Foreskin fibroblast (primary cell): ENCODE measurements at places on chromosomes 16 and 17.

- DNase-seq = no peak
Measured at GRCh38 chr17:80511222-80512180, 33.1 kb upstream of the RPTOR start.

DNA sequence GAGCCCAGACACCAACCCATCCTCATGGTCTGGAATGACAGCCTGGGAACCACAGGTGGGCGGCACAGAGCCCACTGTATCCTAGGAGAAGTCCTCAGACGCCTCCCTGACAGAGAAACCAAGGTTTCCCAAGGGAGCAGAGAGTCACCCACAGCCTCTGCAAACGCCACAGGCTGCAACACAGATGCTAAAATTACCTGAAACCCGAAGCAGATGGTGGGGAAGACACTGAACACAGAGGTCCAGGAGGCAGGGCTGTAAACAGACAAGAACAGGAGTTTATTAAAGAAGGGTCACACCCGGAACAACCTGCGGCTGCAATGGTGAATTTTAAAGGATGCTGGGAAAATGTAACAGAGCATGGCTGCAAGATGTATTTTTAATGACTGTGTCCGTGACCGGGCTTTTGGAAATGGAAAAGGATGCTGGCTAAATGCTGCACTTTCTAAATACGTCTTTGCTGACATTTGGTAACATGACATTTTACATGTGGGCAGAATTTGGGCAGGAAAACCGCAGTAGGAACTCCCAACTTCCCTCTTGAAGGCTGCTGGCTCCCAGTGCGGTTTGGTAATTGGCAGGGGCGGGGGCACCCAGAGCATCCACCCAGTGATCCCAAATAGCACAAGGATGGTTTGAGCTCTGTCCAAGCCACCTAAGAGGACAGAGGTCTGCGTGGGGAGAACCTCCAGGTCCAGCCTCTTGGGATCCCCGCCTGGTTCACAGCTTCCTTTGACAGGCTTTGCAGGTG lies 13.1 kb downstream of the SLC38A8 start:
- no peak for DNase-seq

GRCh38 chr17:60586288-60586974 lies 13.6 kb upstream of the PPM1D start:
- no peak for DNase-seq

DNA sequence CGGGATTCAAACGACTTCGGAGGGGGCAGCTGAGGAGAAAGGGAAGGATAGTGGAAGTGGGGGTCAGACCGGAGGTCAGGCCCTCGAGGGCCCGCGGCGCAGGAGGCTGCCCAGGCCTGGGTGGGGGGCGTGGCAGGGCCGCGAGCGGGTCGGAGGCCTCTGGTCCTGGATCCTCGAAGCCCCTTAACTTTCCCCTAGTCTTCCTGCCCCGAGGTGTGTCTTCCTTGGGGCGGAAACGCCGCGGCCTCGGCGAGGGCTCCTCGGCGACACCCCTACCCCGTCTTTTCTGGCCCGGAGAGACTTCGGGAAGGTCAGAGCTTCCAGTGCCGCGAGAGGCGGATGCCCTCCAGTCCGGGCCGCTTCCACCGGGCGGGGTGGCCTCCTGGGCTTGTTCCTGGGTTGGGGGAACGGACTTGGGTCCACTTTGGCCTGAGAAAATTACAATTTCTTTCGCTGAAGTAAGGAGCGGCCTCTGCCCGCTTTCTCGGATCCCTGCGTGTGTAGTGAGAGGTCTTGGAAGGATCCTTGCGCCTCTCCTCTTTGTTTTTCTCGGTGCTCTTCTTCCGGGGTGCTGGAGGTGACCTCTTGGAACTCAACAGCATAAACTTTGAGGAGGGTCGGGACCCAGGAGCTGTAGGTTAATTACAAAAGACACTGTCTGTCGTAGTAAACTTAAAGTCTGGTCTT lies 491 bp downstream of the IST1 start:
- DNase-seq = no peak

GRCh38 chr16:47037396-47037745 lies 63.9 kb upstream of the DNAJA2 start:
- DNase-seq = no peak

DNA sequence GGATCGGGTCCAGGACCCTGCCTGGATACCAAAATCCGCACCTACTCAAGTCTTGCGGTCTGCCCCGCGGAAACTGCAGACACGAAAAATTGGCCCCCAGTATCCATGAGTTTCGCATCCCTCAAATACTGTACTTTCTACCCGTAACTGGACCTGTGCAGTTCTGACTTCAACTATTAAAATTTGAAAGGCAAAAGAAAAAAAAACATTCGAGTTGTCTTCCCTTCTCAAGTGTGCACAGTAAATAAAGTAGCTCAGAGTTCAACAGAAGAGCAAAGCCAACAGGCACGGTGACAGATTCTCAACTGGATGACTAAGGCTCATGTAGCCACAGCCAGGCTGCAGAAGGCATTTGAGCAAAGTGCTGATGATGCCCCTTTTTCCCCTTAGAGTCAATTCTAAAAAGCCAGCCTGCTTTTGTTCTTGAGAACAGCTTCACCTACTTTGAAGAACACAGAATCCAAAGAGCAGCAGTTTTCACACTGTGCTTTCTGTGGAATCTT lies 32.5 kb downstream of the MARF1 start:
- no peak for DNase-seq
